ENCODE measurements at places on chromosomes 1 and 21.

GRCh38 chr1:14666373-14666772 lies 67.9 kb downstream of the KAZN start:
- no peak for DNase-seq

- DNase-seq: no peak
Measured at GRCh38 chr1:214449371-214449770, 102.0 kb downstream of the PTPN14 start.

- DNase-seq: no peak
Measured at GRCh38 chr1:158679289-158679688, 7.2 kb downstream of the SPTA1 start.

DNA sequence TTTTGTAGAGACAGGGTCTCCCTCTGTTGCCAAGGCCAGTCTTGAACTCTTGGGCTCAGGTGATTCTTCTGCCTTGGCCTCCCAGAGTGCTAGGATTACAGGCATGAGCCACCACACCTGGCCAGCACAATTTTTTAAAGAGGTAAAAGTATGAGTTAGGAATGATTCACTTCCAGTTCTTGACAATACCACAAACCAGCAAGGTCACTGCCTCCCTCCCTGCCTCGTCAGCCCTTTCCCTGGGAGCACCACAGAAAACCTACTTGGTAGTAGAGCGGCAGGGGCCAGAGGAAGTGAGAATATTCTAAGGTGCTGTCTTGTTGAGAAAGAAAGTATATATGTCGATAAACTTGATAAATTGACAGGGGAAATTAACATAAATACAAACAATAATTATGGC lies 10.8 kb upstream of the CDA start:
- no peak for DNase-seq

- no peak for DNase-seq
Measured at GRCh38 chr1:199422206-199422605, 605.3 kb upstream of the NR5A2 start.

Measured in stimulated activated CD8-positive, alpha-beta memory T cell treated with anti-CD3 and anti-CD28 coated beads, Interleukin-15, amount 100 ng/mL, for 48 hours (primary cell).